ENCODE measurements at places on chromosomes 6 and 20. TPM values are rescaled to one million over a fixed set of nuclear protein-coding genes. Genes with fewer than 3 reads are reported as not detected.

STXBP5 gene
- 17.4 TPM for total RNA-seq

DPPA5 gene
- not detected for total RNA-seq

SUMO4 gene
- not detected for total RNA-seq

TENT5A gene
- total RNA-seq: 8.0 TPM

CTCFL gene
- total RNA-seq: not detected

MACROD2 gene
- not detected for total RNA-seq

MAS1 gene
- not detected for total RNA-seq

JAG1 gene
- total RNA-seq: 96.5 TPM

Data from mammary microvascular endothelial cell (primary cell).